T-helper 1 cell (primary cell): ENCODE measurements at places on chromosomes 12 and 14.

DNA sequence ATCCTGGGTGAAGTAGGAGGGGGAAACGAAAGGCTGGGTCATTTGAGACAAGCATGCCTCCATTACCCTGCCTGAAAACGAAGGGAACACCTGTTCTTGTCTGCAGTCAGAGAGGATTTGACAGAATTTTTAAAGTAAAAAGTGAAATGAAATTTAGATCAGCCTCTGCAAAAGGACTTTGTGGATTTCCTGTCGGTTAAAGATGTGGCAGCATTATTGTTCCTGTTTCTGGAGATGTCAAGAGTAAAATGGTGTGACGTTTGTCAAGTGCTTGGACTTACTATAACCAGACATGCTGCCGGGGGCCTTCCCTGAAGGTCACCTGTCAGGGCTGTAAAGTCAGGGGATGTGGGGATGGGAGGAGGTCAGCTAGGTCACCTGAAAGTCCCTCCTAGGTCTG lies 32.0 kb downstream of the NRXN3 start:
- DNase-seq = no peak

DNA sequence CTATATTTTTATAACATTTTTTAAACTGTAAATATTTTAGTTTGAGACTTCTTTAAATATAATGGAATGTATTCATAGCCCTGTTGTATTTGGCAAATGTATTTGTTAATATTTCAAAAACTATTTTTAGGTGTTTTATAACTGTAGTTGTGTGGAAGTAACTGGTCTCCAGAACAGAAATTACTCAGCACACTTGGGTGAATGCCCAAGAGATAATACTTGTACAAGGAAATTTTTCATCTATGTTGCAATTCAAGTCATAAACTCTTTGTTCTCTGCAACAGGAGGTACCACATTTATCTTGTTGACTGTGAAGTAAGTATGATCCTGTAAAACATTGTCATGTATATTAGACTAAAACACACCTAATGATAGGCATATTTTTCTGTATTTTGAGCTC lies 72.8 kb downstream of the SLCO1B3 start:
- no peak for DNase-seq

GRCh38 chr12:51395283-51396230 lies 4.4 kb upstream of the GALNT6 start:
- DNase-seq = no peak

DNA sequence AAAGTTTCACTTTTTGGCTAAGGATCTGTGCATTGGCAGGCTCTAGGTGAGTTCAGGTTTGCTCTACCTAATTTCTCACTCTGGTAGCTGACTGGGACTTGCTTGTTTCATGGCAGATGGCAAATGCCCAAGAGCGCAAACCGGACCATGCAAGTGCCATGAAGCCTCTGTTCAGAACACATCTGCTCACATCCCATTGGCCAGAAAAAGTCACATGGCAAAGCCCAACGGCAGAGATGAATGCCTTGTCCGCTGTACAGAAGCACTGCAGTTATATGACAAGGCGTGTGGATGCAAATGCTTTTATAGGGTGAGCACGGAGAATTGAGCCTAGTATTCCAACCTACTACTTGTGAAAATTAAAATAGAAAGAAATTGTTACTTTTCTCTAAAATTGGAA lies 202.2 kb upstream of the HMGA2 start:
- DNase-seq = no peak

DNA sequence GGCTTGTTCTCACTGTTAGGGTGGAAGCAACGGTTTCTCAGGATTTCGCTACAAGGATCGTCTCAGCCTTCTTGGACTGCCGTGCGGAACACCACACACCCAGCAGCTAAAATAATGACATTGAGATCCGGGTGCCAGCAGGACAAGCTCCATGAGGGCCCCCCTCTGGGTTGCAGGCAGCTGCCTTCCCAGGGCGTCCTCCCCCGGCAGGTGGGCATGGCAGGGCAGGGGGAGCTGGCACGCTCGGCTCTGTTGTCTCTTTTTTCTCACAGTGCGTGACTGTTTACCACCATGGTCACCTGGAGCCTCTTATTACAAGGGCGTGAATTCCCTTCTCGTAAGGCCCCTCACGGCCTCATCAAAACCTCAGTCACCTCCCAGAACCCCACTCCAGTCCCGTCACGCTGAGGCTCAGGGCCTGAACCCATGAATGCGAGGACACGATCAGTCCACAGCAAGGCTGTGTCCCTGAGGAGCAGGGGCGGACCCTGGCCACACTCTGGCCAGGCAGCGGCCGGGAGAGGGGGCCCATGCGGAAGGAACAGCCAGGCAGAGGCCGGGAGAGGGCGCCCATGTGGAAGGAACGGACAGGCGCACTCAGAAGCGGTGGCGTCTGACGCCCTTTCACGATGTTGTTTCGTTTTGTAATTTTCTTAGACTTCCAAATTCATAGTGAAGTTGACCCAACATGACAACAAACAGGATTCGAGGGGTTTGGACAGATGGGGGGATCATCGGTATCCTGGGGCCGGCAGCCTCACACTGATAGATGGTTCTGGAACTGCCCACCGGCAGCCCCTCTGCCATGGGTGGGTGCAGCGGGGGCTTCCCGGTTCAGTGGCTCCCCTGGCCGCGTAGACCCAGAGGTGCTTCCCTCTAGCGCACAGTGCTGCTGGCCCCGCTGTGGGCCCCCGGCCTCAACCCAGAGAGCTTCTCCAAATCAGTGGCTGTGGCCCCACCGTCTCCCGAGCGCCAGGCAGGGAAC lies 10.0 kb downstream of the LRCOL1 start:
- no peak for DNase-seq

GRCh38 chr12:41032386-41032785 lies 155.7 kb upstream of the PDZRN4 start:
- no peak for DNase-seq
